ENCODE measurements at places on chromosomes 16 and 17.

DNA sequence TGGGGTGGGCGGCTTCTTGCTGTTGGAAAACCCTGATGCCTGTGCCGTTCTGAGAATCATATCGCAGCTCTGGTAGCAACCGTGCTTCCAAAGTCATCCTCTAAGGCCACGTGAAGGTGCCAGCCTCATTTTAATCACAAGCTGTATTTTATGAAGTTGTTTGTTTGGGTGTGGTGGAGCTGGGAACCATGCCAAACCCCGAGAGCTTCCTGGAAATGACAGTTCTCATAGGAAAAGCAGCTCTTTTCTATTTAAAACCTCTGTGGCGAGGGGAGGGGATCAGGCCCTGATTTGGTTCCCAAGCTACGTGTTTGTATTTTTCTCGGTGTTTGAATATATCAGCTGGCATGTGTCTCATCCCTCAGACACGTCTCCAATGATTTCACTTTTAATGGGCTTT lies 21.7 kb downstream of the KNOP1 start:
- peak; percentile 42 for DNase-seq

DNA sequence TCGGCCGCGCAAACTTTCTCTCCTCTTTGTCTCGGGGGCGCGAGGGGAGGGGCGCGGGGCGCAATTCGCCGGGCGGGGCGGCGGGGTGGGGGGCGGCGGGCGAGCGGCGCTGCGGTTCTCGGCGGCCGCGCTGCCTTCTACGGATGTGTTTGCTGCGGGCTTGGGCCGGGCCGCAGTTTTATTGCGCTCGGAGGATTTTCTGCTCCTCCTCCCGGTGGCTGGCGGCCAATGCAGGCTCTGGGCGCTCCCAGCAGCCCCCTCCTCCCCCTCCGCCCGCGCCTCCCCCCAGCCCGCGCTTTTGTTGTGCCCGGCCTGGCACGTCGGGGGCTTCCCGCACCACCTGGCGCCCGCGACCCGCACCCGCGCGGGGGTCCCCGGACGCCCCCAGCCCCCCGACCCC lies at the start of gene TIMP2:
TSS of gene TIMP2 (minus strand) at position 154 of the 400 bp plus-strand sequence. CDS start 299 bp downstream, outside the sequence.
- DNase-seq, result peak; percentile 61

DNA sequence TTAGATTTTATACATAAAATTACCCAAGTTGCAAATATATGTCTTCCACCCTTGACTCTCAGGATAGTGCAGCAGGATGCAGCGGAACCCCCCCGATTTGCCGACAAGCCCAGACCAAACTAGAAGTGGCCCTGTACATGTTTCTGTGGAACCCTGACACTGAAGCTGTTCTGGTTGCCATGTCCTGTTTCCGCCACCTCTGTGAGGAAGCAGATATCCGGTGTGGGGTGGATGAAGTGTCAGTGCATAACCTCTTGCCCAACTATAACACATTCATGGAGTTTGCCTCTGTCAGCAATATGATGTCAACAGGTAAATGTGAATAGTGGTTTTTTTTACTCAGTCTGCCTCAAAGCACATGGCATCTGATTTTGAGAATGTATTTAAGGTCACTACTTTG lies 70.7 kb downstream of the OMG start:
- no peak for DNase-seq

DNA sequence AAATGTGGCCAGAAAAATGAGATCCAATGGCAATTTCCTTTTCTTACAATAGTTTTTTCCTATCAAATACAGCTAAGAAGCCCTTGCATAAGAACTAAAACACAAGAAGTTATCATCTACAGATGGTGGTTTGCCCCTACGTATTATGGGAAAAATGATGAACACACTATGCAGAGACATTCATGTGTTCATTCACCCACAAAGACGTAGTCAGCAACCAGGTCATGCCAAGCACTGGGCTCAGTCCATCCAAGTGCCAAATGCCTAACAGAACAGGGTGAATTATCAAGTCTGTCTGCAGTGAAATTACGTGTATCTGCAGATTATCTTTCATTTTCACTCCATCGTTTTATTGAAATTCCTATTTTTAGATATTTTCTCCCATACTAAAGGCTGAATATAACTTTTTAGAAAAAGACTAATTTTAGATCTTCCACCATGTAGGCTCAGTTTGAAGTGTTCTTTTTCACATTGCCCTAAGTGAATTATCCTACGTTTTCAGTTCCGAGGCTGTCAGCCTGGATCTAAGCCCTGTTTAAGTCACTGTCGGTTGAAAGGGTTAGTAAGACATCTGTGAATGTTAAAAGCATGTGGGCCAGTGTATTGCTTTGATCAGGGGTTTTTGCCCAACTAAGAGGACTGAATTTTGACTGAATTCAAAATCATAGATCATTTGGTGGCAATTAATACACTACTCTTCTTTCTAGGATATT lies 78.1 kb upstream of the DHX40 start:
- DNase-seq, result no peak

- no peak for DNase-seq
These were observed 15.9 kb downstream of the B9D1 start for GRCh38 chr17:19346351-19347255.

DNA sequence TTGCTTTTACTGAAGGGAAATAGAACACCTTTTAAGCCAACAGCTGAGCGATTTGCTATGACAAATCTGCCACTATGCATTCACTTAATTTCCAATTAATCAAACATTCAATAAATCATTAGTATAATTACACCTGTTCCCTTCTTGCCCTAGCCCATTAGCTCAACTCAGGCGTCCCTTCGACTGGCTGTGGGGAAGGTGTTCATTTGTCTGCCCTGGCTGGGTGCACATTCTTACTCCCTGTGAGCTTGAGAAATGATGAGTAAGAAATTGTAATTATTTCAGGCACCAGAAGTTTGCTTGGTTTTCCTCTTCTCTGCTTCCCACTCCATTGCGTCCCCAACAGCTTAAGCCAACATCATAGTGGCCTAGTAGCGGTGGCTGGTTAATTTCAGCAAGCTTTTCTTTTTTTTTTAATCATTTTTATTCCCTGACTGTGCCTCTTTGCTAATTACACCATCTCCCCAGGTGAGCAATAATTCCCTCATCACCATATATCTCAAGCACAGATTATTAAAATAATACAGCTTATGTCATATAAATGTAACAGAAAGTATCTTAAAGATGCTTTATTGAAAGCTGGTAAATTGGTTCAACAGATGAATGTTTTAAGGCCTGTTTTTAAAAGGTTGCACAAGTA lies 623.9 kb upstream of the RBFOX1 start:
- DNase-seq, result no peak

DNA sequence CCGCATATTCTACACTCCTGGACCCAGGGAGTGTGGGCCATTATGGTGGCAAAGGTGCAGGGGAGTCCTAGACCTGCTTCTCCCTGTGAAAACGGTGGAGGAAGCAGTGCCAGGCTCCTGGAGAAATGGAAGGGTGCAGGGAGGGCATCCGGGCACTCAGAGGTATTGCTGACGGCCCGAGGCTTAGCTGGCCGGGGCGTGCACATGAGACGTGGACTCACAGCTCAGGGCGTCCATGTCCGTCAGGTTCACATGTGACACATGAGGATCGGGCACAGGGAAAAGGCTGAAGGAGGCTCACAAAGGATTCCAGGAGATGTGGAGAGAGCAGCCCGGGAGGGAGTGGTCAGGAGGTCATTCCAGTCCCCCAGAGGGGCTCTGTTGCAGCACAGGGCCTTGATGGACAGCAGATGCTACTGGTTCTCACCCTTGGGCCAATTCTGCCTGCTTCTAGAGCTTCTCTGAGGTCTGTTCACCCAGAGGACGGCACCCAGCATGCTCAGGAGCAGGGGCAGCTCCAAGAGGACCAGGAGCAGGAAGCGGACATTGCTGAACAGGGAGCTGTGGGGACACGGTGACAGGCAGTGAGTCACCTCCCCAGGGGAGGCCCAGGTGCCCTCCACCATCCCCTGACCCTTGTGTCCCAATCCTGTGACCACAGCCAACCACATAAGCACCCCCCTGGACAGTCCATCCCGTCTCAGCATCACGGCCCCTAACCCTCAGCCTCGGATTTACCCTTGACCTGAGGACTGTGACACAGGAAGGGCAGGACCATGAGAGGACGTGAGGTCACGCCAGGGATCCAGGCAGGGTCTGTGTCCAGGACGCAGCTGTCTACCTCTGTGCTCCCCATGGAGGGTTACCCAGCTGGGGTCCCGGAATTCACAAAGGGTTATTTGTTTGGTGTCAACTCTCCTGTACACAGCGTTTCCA lies 4.5 kb downstream of the CD300C start:
- DNase-seq, result no peak

- no peak for DNase-seq
These were observed 4.5 kb downstream of the VPS4A start for GRCh38 chr16:69315486-69316311.

DNA sequence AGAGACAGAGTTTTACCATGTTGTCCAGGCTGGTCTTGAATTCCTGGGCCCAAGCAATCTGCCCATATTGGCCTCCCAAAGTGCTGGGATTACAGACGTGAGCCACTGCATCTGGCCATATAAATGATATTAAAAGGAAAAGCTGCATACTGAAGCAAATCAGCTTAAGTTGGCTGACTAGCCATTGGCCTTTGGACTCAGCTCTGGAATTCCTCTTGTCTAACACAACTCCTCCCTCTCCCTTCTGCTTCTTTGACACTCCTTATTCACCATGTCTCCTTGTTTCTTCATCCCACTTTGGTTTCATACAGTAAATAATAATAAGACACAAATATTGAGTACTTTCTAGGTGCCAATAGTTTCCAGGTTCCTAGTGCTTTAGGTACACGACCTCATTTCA lies 7.5 kb downstream of the KRT12 start:
- DNase-seq, result no peak

DNA sequence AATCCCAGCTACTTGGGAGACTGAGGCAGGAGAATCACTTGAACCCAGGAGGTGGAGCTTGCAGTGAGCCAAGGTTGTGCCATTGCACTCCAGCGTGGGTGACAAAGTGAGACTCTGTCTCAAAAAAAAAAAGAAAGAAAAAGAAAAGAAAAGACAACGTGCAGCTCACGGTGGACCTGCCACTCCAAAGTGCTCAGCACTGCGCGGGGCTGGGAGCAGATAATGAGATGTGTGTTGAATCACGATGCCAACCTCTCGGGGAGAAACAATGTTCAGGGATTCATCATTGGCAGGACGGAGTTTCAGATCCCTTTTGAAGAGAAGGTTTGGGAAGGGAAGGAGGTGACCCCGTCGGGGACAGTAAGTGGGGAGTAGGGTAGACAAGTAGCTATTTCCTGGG lies 19.2 kb downstream of the WFDC1 start:
- DNase-seq, result no peak

GRCh38 chr17:57130708-57131461 lies 45.8 kb downstream of the AKAP1 start:
- peak; percentile 78 for DNase-seq

DNA sequence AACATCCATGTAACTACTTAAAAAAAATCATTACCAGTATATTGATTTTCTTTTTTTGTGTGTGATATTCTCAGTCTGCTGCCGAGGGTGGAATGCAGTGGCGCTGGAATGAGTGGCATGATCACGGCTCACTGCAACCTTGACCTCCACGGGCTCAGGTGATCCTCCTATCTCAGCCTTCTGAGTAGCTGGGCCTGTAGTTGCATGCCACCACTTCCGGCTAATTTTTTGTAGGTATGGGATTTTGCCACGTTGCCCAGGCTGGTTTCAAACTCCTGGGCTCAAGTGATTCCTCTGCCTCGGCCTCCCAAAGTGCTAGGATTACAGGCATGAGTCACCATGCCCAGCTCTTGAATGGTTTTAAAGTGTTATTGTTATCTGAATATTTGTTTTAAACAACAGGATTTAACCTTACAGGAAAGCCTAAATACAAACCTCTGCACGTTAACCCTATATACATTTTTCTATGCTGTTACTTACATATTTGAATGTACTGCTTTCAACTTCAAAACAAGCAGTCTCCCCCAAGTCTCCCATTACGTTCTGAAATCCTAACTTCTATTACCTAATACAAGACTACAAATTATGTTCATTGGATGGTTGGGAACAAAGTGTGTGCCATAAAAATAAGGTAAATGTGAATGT lies 61.7 kb downstream of the KPNA2 start:
- no peak for DNase-seq

- DNase-seq, result no peak
These were observed 2.1 kb downstream of the FMNL1 start for GRCh38 chr17:45223539-45224528.

- no peak for DNase-seq
These were observed 1.8 kb downstream of the RUNDC3A start for GRCh38 chr17:44310188-44310587.

DNA sequence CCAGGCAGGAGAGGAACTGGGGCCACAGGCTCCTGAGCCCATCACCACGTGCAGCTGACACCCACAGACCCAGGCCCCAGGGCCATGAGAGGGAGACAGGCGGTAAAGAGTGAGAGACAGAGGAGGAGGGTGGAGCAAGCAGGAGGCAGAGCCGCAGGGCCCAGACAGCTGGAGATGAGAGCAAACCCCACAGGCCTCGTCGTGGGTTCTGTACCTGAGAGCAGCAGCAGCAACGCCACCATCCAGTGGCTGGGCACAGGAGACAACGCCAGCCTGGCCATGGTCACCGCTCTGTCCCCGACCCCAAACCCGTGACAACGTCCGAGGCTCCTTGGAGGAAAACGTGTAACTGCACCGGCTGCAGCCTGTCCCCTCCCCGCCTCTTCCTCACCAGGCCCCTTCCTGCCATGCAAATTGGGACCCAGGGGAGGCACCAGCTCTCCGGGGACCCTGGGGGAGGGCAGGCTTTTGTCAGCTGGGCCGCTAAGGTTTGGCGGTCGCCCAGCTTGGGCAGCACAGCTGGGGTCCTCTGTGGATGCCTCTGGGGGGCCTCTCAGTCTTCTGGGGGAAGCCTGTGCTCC lies at the start of gene CD79B:
TSS of gene CD79B (minus strand) at position 351 of the 581 bp plus-strand sequence. CDS start at position 281, 70 bp downstream.
- no peak for DNase-seq

DNA sequence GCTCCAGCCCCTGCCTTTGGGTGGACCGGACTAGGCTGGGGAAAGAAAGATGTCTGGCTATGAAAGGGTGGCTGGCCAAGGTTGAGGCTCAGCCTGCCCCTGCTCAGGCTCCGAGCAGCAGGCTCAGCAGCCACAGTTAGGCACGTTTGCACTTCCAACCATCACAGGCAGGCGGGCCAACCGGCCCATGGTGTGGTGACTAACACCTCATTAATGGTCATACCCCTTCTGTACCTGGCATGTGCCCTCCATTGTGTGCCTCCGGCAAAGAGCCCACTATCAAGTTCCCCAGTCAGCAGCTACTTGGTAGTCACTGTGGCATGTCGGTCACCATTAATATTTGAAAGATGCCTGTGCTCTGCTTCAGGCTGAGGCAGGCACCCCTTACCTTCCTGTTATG lies 6.7 kb downstream of the TBC1D24 start:
- DNase-seq, result no peak

DNA sequence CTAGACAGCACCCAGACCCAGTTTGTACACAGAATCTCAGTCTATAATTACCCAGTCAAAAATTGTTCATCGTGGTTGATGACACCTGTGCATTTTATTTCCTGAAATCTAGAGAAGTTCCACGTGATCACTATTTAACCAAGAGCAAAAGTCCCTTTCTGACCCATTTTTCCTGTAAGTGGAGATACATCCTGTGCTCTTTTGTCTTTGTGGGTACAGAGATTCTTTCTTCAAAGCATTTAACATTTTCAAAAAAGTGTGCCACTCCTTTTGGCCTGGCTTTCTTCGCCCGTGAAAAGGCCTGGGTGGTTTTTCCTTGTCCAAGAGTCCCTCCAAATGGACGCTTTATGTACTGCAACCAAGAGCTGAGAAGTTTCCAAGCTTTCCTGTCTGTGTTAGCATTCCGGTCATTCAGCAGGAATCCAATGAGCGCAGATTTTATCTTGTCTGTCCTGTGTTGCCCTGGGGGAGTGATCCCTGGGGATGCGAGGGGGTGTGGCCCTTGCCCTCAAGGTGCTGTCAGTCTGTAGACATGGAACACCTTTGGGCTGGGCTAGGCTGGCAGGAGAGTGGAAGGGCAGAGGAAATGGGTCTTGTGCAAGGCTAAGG lies 161.1 kb upstream of the CACNG5 start:
- DNase-seq, result peak; percentile 52

- no peak for DNase-seq
These were observed 43.3 kb upstream of the ATP2A3 start for GRCh38 chr17:4007346-4008081.
